ENCODE measurements at places on chromosomes 5 and 9.
A peak's percentile ranks its signal among the peaks of the same experiment; 100 is the strongest.

- DNase-seq: no peak
These were observed 277.4 kb downstream of the AOPEP start for GRCh38 chr9:95003689-95004410.

GRCh38 chr5:15595929-15596328 is 95.9 kb downstream of the FBXL7 start:
- no peak for DNase-seq

- no peak for DNase-seq
These were observed 427.8 kb downstream of the BNC2 start for GRCh38 chr9:16442622-16443021.

- no peak for DNase-seq
These were observed 228.0 kb downstream of the NTRK2 start for GRCh38 chr9:84897362-84898094.

DNA sequence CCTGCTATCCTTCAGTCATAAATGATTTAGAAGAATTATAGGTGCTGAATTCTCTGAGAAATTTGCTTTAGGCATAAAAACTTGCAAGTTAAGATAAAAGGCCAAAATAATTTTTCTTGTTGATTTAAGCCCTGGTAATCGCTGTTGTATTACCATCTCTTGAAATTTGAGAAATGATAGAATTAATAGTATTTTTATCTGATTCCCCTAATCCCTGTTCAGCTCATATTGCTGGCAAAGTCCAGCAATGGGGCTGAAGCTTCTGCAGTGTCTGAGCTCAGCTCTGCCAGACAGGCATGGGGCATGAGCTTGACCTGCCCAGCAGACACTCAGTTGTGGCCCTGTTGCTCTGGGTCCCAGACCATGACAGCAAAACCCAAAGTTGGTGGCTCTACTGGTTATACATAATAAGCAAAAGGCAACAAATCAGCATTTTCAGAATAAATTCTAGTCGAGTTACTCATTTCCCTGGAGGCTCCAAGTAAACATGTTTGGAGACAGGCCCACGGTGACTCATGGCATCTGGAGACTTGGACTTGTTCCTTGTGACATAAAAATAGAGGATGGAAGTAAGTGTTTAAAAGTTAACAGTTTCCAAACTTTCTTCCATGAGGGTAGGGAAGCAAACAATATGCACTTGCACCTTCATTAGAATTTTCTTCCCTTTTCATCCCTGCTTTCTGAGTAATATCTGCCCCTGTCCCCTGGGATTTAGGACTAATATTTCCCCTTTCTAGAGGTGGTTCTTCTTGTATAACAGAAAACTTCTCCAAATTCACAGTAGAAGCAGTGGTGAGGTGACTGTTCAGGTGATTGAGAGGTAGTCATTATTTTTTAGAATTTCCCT is 60.2 kb upstream of the SLC2A8 start:
- DNase-seq: no peak

DNA sequence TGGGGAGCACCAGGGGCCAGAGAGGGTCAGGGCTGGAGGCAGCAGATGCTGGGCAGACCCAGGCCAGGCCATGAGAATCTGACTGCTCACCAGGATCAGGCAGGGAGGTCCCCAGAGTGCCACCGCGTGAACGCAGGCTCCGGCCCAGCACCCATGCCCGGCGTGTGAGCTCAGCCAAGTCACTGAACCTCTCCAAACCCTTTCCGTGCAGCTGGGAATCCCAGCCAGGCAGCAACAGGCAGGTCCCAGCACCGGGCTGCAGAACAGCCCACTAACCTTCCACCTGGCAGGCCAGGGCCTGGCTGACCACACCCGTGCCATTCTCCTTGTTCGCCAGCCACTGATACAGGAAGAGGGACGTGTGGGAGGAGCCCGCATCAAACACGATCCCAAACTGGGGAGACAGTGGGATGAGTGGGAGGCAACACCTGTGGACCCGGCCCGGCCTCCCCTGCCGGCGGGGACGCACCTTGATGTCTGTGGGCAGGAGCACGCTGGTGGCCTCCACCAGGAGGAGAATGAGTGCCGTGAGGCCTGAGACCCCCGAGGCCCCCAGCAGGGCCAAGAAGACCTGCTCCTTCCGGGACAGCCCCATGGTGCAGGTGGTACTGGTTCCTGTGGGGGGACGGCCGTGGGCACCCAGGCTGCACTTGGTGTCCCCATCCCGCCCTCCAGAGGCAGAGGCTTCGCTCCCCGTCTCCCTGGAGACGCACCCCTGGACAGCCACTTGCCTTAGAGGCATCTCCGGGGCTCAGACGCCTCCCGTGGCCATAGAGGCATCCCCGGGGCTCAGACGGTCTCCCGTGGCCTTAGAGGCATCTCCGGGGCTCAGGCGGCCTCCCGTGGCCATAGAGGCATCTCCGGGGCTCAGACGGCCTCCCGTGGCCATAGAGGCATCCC is 3.2 kb downstream of the ENTPD8 start:
- DNase-seq: no peak

GRCh38 chr5:64742821-64743220 is 25.7 kb downstream of the SREK1IP1 start:
- DNase-seq: no peak

GRCh38 chr5:122319897-122320296 is 7.9 kb downstream of the SNCAIP start:
- no peak for DNase-seq

- no peak for DNase-seq
These were observed 20.9 kb downstream of the C9orf57 start for GRCh38 chr9:72039532-72039931.

- DNase-seq: peak; percentile 59
These were observed 9.4 kb downstream of the FYB1 start for GRCh38 chr5:39209924-39210323.

- DNase-seq: no peak
These were observed 176.3 kb upstream of the PTGER4 start for GRCh38 chr5:40503439-40503838.

All from activated CD4-positive, alpha-beta T cell treated with anti-CD3 and anti-CD28 coated beads for 24 hours (primary cell).